Hepatocyte (in vitro differentiated cells): ENCODE measurements at places on chromosomes 2 and 18. TPM values are rescaled to one million over a fixed set of nuclear protein-coding genes. Genes with fewer than 3 reads are reported as not detected.

The C2orf78 gene
- total RNA-seq, result not detected in 2 replicates

- no peak for DNase-seq
- H3K27ac ChIP-seq, result no peak overlapping the region
- peaks cover 24% of the 10 kb centered on the region for H3K4me1 ChIP-seq
- H3K4me3 ChIP-seq, result no peak overlapping the region
- H3K27me3 ChIP-seq, result no peaks in the 10 kb centered on the region
- no peaks in the 10 kb centered on the region for H3K36me3 ChIP-seq
Measured at GRCh38 chr2:28745876-28746275, 5.8 kb upstream of the PPP1CB start.

GRCh38 chr18:13386891-13387801, 168.6 kb downstream of the LDLRAD4 start:
- no peak for DNase-seq
- H3K4me3 ChIP-seq, result no peak overlapping the region
- no peaks in the 10 kb centered on the region for H3K27me3 ChIP-seq
- no peak overlapping the region for H3K27ac ChIP-seq
- no peaks in the 10 kb centered on the region for H3K36me3 ChIP-seq
- peaks cover 7% of the 10 kb centered on the region for H3K4me1 ChIP-seq

DNA sequence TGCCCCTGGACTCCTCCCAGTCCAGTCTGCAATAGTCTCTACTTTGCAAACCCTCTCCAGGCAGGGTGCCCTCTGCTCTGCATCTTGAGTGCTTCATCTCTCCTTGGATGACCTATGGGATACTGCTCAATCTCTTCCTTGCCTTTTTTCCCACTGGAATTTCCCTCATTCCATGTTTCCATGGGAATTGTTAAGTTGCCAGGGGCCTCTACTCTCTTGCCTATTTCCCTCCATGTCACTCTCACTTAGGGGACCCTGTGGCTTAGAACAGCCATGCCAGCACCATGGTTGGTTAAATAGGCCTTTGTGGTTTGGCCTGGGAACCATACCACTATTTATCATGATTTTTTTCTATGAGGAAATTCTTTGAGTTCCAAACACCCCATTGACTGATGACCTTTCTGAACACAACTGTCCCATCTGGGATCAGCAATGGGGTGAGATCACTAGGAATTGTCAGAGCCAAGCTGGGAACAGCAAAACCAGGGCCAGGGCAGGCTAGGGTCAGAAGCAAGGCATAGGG, 91.4 kb upstream of the RBMS1 start:
- no peak for DNase-seq
- H3K4me3 ChIP-seq, result no peak overlapping the region
- H3K4me1 ChIP-seq, result peaks cover 20% of the 10 kb centered on the region
- no peaks in the 10 kb centered on the region for H3K36me3 ChIP-seq
- H3K27ac ChIP-seq, result no peak overlapping the region
